CD4-positive, alpha-beta T cell (primary cell): ENCODE measurements at places on chromosomes 2 and 18.

GRCh38 chr2:23464156-23464555 is 79.2 kb downstream of the KLHL29 start:
- no peak for DNase-seq

GRCh38 chr18:55587418-55588110 is 428 bp downstream of the TCF4 start:
- DNase-seq, result no peak

GRCh38 chr18:56921896-56922480 is 224.9 kb upstream of the BOD1L2 start:
- DNase-seq, result no peak

- DNase-seq, result no peak
These were observed 11.2 kb downstream of the SLC40A1 start for GRCh38 chr2:189569295-189569910.

DNA sequence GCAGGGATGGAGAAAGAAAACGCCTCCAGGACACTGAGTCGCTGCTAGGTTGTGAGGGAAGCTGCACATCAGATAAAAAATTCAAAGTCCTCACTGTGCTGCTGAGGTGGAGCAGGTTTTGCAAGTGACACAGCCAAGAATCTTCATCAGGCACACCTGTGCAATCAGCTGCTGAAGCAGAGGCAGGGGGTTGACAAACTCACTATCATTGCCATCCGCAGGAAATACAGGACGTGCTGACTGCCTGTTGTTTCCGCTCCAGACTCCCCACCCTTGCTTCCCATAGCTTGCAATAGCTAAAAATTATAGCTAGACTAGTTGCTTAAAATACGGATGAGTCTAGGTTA is 147.8 kb upstream of the FHL2 start:
- no peak for DNase-seq
